ENCODE measurements at places on chromosomes 5 and 9.

GRCh38 chr5:154493274-154493673 is 15.2 kb upstream of the HAND1 start:
- no peak for DNase-seq

DNA sequence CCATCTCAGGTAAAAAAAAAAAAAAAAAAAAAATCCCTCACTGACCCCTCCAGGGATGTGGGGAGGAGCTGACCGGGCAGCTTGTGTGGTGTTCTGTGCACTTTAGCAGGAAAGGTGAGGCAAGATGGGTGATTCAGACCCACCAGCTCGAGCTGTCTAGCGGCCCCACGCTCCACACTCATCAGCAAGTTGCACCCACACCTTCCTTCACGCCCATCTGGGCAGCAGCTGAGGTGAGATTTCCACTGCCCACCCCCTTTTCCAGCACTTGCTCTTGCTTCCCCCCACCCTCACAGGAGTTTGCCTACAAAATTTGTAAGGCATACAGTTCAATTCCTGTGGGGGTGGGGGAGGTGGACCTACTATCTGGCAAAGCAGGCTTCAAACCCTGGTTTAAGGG is 58.7 kb upstream of the ZNF354B start:
- DNase-seq: no peak

GRCh38 chr5:126837906-126838539 is 61.1 kb downstream of the LMNB1 start:
- no peak for DNase-seq

- peak; percentile 6 for DNase-seq
Observed at GRCh38 chr9:105390871-105391270, 57.0 kb upstream of the FSD1L start.

All from NCI-H1694 treated with DMSO at 0.1 percent for 48 hours (cell line).